ENCODE measurements at places on chromosomes 5 and 9. TPM values are rescaled to one million over a fixed set of nuclear protein-coding genes. Genes with fewer than 3 reads are reported as not detected.

GRCh38 chr9:99335280-99335679 is 113.2 kb downstream of the SEC61B start:
- no peaks in the 10 kb centered on the region for H3K36me3 ChIP-seq
- H3K4me1 ChIP-seq, result no peaks in the 10 kb centered on the region
- H3K27me3 ChIP-seq, result no peaks in the 10 kb centered on the region
- no peak for DNase-seq
- H3K27ac ChIP-seq, result no peak overlapping the region
- no peak overlapping the region for H3K4me3 ChIP-seq

- H3K4me1 ChIP-seq, result peaks cover 33% of the 10 kb centered on the region
- H3K27ac ChIP-seq, result no peak overlapping the region
- no peak overlapping the region for H3K4me3 ChIP-seq
- no peaks in the 10 kb centered on the region for H3K36me3 ChIP-seq
- H3K27me3 ChIP-seq, result no peaks in the 10 kb centered on the region
- no peak for DNase-seq
Observed at GRCh38 chr5:10455277-10455670, 13.6 kb downstream of the ROPN1L start.

The CCDC187 gene
- not detected for total RNA-seq

The SVEP1 gene
- 6.7 TPM for total RNA-seq

GRCh38 chr9:90070931-90071660 is 466.3 kb downstream of the GADD45G start:
- H3K4me1 ChIP-seq, result no peaks in the 10 kb centered on the region
- H3K4me3 ChIP-seq, result no peak overlapping the region
- no peak for DNase-seq
- H3K27me3 ChIP-seq, result peaks cover 5% of the 10 kb centered on the region

The SPINK7 gene
- total RNA-seq, result not detected

DNA sequence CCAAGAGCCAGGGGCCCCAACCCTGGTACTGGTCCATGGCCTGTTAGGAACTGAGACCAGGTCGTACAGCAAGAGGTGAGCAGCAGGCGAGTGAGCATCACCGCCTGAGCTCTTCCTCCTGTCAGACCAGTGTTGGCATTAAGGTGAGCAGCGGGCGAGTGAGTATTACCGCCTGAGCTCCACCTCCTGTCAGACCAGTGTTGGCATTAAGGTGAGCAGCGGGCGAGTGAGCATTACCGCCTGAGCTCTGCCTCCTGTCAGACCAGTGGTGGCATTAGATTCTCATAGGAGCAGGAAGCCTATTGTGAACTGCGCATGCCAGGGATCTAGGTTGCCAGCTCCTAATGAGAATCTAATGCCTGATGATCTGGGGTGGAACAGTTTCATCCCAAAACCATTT is 31.0 kb upstream of the UBE2QL1 start:
- no peaks in the 10 kb centered on the region for H3K4me1 ChIP-seq
- H3K27me3 ChIP-seq, result no peaks in the 10 kb centered on the region
- DNase-seq, result no peak
- no peak overlapping the region for H3K4me3 ChIP-seq

DNA sequence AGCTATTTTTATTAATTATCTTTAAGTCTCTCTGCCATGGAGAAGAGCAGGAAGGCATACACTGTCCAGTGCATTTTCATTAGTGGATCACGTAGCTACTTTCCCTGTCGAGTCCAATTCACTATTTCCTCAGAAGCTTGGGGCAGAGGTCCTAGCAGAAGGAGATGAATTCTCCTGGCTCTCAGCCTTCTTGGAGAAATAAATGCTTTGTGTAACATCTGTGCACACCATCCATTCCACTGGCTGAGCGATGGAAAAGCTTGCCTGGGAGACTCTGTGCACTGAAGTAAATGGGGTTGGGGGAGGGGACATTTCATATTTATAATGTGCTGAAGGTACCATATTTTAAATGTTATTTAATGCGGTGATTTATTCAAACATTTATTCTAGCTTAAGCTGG is 23.4 kb downstream of the PROP1 start:
- peaks cover 48% of the 10 kb centered on the region for H3K27me3 ChIP-seq
- no peak overlapping the region for H3K27ac ChIP-seq
- no peaks in the 10 kb centered on the region for H3K4me1 ChIP-seq
- no peak for DNase-seq
- no peaks in the 10 kb centered on the region for H3K36me3 ChIP-seq
- no peak overlapping the region for H3K4me3 ChIP-seq

DNA sequence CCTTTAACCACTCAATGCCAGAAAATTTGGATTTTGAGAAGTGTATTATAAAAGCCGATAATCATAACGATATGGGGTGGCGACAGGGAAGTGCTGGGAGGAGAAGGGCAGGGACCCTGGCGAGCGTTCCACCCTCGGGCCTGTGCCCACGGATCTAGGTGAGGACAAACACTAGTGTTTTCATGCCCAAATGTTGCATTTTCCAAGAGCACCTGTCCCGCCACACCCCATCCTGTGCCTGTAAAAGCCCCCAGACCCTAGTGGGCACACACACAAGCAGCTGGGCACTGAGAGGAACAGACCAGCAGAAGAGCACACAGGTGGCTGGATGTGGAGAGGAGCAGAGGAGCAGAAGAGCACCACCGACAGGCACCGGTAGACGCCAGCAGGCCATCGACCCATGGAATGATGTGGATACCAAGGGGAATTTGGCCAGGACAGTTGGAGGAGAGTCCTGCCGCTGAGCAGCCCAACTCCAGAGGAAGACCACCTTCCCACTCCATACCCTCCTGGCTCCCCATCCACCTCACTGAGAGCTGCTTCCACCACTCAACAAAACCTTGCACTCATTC is 315.0 kb downstream of the EDIL3 start:
- no peaks in the 10 kb centered on the region for H3K36me3 ChIP-seq
- no peak for DNase-seq
- H3K4me3 ChIP-seq, result no peak overlapping the region
- H3K4me1 ChIP-seq, result no peaks in the 10 kb centered on the region

DNA sequence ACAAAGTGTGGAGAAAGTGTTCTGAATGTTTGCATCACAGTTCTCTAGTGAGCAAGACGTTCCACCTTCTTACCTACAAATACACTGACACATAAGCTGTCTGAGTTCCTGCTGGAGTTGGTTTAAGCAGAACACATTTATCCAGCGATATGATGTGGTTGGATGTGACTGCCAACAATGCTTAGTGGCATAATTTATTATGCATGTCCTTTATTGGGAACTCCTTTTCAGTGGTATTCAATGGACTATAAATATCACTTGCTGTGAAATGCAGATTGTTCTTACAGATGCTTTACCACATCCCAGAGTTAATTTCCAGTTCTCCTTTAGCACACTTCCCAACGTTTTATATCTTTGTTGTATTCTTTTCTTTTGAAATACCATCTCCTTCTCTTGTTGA is 222.2 kb downstream of the LURAP1L start:
- H3K4me3 ChIP-seq, result no peak overlapping the region
- H3K36me3 ChIP-seq, result no peaks in the 10 kb centered on the region
- no peaks in the 10 kb centered on the region for H3K27me3 ChIP-seq
- no peak overlapping the region for H3K27ac ChIP-seq
- H3K4me1 ChIP-seq, result no peaks in the 10 kb centered on the region

DNA sequence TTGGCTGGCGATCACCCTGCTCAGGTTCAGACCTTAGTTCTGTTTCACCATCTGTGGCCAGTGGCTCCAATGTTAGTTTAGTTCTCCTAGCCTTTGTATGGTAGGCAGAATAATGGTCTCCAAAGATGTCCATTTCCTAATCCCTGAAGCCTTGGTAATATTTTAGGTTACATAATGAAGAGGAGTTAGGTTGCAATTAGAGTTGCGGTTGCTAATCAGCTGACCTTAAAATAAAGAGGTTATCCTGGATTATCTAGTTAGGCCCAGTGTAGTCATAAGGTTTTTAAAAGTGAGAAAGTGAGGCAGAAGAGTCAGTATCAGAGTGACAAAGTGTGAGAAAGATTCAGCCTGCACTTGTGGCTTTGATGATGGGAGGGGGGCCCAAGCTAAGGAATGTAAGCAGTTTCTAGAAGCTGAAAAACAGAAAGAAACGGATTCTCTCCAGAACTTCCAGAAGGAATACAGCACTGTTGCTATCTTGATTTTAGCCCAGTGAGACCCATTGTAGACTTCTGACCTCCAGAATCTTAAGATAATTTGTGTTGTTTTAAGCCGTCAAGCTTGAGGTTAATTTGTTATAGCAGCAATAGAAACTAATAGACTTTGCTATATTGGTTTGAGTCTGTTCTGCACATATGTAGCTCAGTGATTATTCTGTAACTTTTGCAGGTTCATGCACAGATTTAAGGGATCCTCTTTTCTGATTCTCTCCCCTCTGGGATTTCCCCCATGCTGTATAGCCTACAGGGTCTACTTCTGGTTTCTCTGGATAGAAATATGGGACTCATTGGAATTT is 21.6 kb downstream of the LNPEP start:
- DNase-seq, result no peak
- H3K27ac ChIP-seq, result peak overlapping the region; percentile 1
- no peak overlapping the region for H3K4me3 ChIP-seq
- no peaks in the 10 kb centered on the region for H3K36me3 ChIP-seq

- no peaks in the 10 kb centered on the region for H3K4me1 ChIP-seq
- no peaks in the 10 kb centered on the region for H3K27me3 ChIP-seq
- H3K4me3 ChIP-seq, result no peak overlapping the region
- no peak overlapping the region for H3K27ac ChIP-seq
- DNase-seq, result no peak
- no peaks in the 10 kb centered on the region for H3K36me3 ChIP-seq
Observed at GRCh38 chr5:9613360-9613759, 16.8 kb downstream of the TAS2R1 start.

GRCh38 chr5:95163079-95163478 is 121.8 kb downstream of the MCTP1 start:
- H3K4me3 ChIP-seq, result no peak overlapping the region
- H3K27ac ChIP-seq, result no peak overlapping the region
- H3K4me1 ChIP-seq, result no peaks in the 10 kb centered on the region
- no peaks in the 10 kb centered on the region for H3K36me3 ChIP-seq

DNA sequence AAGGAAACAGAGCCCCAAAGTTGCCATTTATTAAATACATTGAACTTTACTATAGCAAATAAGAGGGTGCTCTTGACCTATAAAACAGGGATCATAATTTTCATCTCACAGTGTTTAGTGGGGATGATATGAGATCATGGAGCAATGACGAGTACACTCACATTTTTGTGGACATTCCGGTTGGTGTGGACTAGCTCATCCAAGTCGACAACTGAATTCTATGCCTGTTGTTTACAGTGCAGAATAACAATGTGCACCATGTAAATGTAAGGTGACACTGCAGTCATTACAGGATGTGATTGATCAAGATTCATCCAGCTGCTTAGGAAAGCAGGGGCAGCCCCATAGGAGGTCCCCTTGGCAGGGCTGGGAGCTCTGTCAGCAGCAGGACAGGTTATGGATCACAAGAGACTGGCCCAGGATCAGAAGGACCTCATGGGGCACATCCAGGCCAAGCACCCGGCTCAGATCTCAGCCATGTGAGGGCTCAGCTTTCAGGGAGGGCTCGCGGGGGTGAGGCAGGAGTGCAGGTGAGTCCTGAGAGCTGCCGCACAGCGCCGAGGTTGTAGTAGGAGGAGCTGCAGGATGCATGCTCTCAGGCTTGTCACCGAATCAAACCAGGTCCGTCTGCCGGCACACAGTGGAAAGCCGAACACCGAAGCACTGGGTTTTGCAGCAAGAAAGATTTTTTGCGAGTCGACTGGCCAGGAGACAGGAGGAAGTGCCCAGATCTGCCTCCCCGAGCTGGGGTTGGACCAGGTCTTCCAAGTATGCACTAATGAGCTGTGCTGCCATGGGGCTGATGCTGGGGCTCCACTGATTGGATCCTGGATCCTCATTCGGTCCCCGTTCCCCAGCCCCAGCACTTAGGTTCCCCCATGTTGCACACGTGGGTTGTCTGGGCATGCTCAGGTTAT is 28.2 kb downstream of the MRPL36 start:
- H3K27ac ChIP-seq, result no peak overlapping the region
- H3K4me3 ChIP-seq, result no peak overlapping the region
- H3K27me3 ChIP-seq, result peaks cover 9% of the 10 kb centered on the region
- no peak for DNase-seq
- no peaks in the 10 kb centered on the region for H3K4me1 ChIP-seq
